ENCODE measurements at places on chromosomes 1 and 21.

GRCh38 chr21:21751286-21751685 lies 753.1 kb downstream of the NCAM2 start:
- DNase-seq = no peak

DNA sequence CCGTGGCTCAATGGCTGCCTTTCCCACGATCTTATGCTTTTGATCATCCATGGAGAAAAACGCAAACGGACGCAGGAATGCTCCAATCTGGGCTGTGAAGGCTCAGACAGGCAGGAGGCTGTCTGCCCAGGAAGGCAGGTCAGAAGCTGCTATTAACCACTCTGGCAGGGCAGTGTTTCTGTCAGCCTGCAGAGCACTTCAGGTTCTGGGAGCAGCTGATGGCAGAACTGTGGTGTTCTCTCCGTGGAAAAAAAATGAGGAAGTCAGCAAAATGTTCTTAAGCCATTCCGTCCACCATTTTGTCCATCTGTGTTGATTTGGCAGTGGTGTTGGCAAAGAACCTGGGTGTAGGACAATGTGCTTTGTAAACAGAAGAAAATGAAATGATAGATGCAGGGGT lies 91.7 kb downstream of the SIM2 start:
- no peak for DNase-seq

DNA sequence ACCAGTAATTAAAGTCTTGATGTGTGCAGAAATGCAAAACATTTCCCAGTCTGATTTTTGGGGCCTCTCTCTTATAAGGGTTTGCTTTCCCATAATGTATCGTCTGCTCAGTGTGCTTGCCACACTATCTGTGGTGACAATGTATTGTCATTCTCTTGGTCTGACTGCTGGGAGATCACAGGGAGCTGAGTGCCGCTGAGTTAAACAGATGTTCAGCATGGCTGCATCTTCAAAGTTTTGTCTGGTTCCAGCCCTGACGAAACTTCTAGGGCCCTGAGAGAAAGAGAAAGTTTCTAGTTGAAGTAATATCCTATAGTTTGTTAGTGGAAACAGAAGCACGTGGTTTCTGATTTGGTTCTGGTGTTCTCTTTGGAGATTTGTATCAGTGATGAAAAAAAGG lies 42.6 kb downstream of the DNM3 start:
- no peak for DNase-seq

- DNase-seq = no peak
These were observed 602 bp downstream of the KIAA0319L start for GRCh38 chr1:35556484-35557117.

GRCh38 chr1:93963585-93963984 lies 54.4 kb upstream of the GCLM start:
- no peak for DNase-seq

- peak; percentile 81 for DNase-seq
These were observed 13.4 kb upstream of the UAP1 start for GRCh38 chr1:162548170-162548569.

- DNase-seq = peak; percentile 87
These were observed 167.3 kb downstream of the FASLG start for GRCh38 chr1:172826096-172826741.

Measured in MCF 10A (cell line).